Activated CD4-positive, CD25-positive, alpha-beta regulatory T cell treated with anti-CD3 and anti-CD28 coated beads, Interleukin-2, amount 50 U/mL, for 72 hours (primary cell): ENCODE measurements at places on chromosomes 5 and 9.

DNA sequence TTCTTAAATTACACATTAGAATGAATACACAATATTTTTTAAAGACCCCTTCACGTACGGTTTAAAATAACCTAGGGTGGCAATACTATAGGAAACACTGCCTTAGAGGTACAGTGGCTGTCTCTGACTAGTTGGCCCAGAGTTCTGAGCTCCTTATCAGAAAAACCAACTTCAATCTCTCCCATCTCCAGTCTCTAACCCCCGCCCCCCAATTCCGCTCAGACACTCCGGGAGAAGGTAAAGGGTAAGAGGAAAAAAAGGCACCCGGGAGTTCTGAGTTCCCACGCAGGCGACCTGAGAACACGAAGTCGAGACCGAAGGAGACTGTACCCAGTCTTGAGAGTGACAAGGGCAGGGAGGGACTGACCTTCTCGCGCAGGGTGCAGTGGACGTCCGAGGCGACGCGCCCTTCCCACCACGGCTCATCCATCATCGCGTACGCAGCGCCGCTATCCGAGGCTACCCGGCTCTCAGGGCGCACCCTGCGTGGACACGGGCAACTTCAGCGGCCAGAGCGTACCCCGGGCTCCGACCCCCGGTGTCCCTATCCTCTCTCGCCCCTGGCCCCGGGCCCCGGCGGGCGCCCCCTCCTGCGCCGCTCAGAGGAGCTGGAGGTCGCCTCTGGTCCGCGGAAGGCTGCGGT, 752 bp downstream of the CCNJL start:
- no peak for DNase-seq

DNA sequence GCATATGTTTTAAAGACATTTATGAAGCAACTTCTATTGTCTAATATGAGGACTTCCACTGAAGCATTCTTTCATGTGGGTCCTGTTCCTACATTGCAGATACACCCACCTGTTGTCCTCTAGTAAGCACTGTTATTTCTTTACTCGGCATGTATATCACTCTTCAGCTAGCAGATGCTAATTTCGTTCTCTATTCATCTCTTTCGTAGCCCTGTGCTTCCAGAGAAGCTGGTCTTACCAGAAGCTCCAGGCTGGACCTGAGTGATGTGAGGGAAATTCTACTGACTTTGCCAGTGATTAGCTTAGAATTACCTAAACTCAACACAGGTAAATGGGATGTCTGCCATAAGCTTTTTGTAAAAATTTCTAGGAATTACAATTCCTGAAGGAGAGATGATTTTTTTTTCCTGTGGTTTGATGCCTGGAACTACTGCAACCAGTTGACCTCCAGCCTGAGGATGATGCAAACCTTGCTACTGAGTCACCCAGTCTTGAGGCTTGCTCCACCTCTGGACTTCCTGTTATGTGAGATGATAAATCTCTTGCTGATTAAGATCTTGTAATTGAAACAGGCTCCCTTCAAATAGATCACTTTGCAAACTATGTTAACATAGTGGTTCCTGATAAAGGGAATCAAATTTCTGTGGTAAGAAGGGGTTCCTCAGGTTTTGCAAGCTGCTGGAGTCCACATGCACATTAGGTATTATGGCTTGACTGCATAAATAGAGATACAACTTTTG, 52.2 kb upstream of the SPINK5 start:
- DNase-seq = no peak

- DNase-seq = no peak
Measured at GRCh38 chr5:158017469-158017868, 158.5 kb upstream of the CLINT1 start.

DNA sequence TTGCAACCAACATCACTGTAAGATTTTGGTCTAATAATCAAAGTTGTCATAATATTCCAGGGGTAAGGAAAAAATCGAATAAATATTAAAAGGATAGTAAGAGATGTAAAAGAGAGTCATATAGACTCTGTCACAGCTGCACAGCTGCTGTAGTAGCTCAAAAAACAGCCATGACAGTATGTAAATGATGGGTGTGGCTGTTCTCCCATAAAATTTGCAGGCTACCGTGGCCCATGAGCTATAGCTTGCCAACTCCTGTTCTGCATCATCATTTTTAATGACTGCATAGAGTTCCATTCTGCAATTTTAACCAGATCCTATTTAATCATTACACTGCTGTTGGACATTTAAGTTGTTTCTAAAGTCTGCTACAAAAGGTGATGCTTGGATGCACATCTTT, 450.5 kb upstream of the MPDZ start:
- no peak for DNase-seq

DNA sequence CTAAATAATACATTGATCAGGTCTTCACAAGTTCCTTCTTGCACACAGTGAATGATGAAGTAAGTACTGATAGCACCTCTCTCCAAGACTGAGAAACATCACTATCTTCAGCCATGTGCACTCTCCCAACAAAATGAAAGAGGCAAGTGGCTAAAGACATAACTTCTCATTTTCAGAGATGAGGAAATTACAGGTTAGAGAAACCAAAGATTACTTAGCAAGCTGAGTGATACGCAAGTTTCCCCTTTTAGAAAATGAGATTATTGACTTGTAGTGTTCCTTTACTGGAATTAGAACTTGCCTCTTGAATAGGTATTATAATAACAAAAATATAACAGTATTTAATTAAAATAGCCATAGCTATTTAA, 21.6 kb downstream of the CEMIP2 start:
- DNase-seq = no peak
